ENCODE measurements at places on chromosomes 5 and 9. TPM values are rescaled to one million over a fixed set of nuclear protein-coding genes. Genes with fewer than 3 reads are reported as not detected.

- no peak for DNase-seq
Measured at GRCh38 chr5:66542711-66543110, 53.5 kb upstream of the MAST4 start.

GRCh38 chr5:138849439-138849838, 25.7 kb downstream of the LRRTM2 start:
- no peak for DNase-seq

GRXCR2 gene
- polyA plus RNA-seq: not detected

- no peak for DNase-seq
Measured at GRCh38 chr5:124341066-124341858, 405.2 kb downstream of the ZNF608 start.

MCC gene
- polyA plus RNA-seq: 33.2 TPM

All from left kidney (tissue), 8 donors.